ENCODE measurements at places on chromosomes 11 and 22.
A peak's percentile ranks its signal among the peaks of the same experiment; 100 is the strongest.

GRCh38 chr22:27975381-27976013 is 56.4 kb upstream of the PITPNB start:
- no peak overlapping the region for H3K4me3 ChIP-seq
- no peaks in the 10 kb centered on the region for H3K36me3 ChIP-seq
- no peak overlapping the region for H3K27ac ChIP-seq
- H3K4me1 ChIP-seq = no peaks in the 10 kb centered on the region
- DNase-seq = no peak
- H3K27me3 ChIP-seq = no peaks in the 10 kb centered on the region

GRCh38 chr11:45303316-45303715 is 17.2 kb upstream of the SYT13 start:
- H3K4me1 ChIP-seq = no peaks in the 10 kb centered on the region
- H3K36me3 ChIP-seq = no peaks in the 10 kb centered on the region
- H3K27ac ChIP-seq = no peak overlapping the region

- H3K27ac ChIP-seq = no peak overlapping the region
- no peaks in the 10 kb centered on the region for H3K36me3 ChIP-seq
- no peaks in the 10 kb centered on the region for H3K27me3 ChIP-seq
- no peaks in the 10 kb centered on the region for H3K4me1 ChIP-seq
Measured at GRCh38 chr11:79493555-79494171, 52.8 kb upstream of the TENM4 start.

- no peak for DNase-seq
- H3K4me3 ChIP-seq = no peak overlapping the region
- H3K27me3 ChIP-seq = no peaks in the 10 kb centered on the region
- H3K27ac ChIP-seq = no peak overlapping the region
Measured at GRCh38 chr11:133598906-133599305, 66.6 kb upstream of the OPCML start.

GRCh38 chr22:24153959-24154358 is 27.3 kb upstream of the SUSD2 start:
- H3K27me3 ChIP-seq = no peaks in the 10 kb centered on the region
- peaks cover 3% of the 10 kb centered on the region for H3K36me3 ChIP-seq
- peaks cover 61% of the 10 kb centered on the region for H3K4me1 ChIP-seq
- H3K4me3 ChIP-seq = peak overlapping the region; percentile 3
- no peak for DNase-seq
- peak overlapping the region; percentile 67 for H3K27ac ChIP-seq

DNA sequence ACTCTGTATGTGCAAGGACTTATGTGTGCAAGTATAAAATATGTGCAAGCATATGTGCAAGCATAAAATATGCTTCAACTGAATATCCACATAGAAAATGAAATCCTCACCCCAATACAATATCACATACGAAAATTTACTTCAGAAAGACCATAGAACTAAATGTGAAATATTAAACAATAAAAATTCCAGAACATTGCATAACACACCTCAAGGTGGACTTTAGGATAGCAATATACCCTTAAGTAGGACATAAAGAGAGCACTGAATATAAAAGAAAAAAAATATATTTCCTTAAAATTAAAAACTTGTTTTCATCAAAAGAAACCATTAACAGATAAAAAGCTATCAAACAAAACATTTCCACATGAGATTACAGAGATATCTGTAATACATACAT is 67.8 kb downstream of the FCHSD2 start:
- H3K27me3 ChIP-seq = no peaks in the 10 kb centered on the region
- H3K4me3 ChIP-seq = no peak overlapping the region
- no peak for DNase-seq
- H3K36me3 ChIP-seq = no peaks in the 10 kb centered on the region
- H3K27ac ChIP-seq = no peak overlapping the region
- H3K4me1 ChIP-seq = peaks cover 30% of the 10 kb centered on the region

DNA sequence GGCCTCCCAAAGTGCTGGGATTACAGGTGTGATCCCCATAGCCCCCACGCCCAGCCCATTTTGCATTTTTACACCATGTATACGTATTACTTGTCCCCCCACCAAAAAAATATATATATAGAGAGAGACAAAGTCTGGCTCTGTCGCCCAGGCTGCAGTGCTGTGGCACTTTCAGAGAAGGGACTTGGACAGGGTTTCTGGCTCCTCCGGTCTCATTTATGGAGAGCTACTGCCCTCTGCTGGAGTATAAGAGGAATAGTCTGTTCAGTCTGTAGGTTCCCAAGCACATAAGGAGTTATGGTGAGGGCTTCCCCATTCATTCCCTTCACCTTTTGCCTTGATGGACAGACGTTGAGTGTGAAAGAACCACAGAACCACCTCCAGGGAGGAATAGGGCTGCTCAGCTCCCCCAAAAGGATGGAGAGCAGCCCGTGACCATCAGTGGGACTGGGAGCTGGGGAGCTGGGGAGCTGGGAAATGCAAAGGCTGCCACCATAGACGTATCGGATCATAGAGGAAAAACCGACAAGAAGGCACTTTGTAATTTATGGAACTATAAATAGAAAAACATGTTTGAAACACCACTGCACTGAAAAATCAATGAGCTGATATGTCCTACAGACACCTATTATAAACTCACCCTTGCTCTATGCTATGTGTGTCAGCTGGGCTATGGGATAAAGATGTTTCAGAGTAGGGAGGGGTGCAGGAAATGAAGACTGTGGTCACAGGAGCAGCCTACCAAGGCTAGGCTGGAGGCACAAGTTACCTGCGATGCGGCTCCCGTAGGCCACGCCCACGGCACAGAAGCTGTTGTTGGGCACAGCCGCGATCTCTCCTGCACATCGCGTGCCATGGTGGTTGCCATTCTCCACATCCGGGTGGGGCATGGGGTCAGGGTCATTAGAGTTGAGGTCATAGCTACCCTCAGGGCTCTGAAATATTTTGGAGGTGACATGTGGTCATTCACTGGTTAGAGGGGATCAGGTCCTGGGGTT is 5.2 kb downstream of the PCSK7 start:
- no peaks in the 10 kb centered on the region for H3K27me3 ChIP-seq
- DNase-seq = peak; percentile 66
- peak overlapping the region; percentile 7 for H3K27ac ChIP-seq
- H3K4me3 ChIP-seq = no peak overlapping the region

DNA sequence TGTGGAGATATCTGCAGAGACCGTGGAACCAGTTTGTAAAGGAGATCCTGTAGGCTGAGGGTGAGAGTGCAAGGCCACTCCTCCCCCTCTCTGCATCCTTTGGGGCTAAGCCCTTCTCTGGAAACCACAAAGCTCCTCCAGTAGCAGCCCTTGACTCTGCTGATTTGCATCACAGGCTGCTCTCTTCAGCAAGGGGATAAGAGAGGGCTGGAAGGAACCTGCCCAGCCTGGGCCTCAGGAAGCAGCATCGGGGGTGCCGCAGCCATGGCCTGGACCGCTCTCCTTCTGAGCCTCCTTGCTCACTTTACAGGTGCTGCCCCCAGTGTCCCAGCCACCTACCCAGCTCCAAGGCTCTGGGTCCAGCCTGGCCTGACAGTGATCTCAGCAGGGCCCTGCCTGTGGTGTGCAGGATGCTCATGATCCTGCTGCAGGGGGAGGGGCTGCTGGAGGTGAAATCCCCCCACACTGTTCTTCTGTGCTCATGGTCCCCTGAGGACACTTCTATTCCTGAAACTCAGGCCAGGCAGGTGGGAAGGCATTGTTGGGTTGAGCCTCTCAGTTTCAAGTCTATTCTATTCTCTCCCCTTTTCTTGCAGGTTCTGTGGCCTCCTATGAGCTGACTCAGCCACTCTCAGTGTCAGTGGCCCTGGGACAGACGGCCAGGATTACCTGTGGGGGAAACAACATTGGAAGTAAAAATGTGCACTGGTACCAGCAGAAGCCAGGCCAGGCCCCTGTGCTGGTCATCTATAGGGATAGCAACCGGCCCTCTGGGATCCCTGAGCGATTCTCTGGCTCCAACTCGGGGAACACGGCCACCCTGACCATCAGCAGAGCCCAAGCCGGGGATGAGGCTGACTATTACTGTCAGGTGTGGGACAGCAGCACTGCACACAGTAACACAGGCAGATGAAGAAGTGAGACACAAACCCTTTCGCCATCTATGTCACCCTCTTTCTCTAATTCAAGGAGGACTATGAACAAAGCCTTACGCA is 68.5 kb upstream of the IGLL5 start:
- peak overlapping the region; percentile 58 for H3K27ac ChIP-seq
- H3K36me3 ChIP-seq = no peaks in the 10 kb centered on the region
- no peaks in the 10 kb centered on the region for H3K27me3 ChIP-seq
- peak; percentile 56 for DNase-seq
- no peak overlapping the region for H3K4me3 ChIP-seq

GRCh38 chr11:81203876-81204275 is 1529.8 kb downstream of the FAM181B start:
- no peaks in the 10 kb centered on the region for H3K4me1 ChIP-seq
- no peak overlapping the region for H3K27ac ChIP-seq
- H3K27me3 ChIP-seq = no peaks in the 10 kb centered on the region
- no peak for DNase-seq
- H3K36me3 ChIP-seq = no peaks in the 10 kb centered on the region

- H3K27me3 ChIP-seq = no peaks in the 10 kb centered on the region
- DNase-seq = no peak
- no peaks in the 10 kb centered on the region for H3K4me1 ChIP-seq
- no peaks in the 10 kb centered on the region for H3K36me3 ChIP-seq
Measured at GRCh38 chr11:119797736-119798135, 68.7 kb upstream of the NECTIN1 start.

GRCh38 chr11:46588915-46589314 is 4.9 kb downstream of the AMBRA1 start:
- no peak overlapping the region for H3K27ac ChIP-seq
- H3K27me3 ChIP-seq = no peaks in the 10 kb centered on the region
- H3K4me3 ChIP-seq = no peak overlapping the region
- H3K36me3 ChIP-seq = no peaks in the 10 kb centered on the region
- no peak for DNase-seq

DNA sequence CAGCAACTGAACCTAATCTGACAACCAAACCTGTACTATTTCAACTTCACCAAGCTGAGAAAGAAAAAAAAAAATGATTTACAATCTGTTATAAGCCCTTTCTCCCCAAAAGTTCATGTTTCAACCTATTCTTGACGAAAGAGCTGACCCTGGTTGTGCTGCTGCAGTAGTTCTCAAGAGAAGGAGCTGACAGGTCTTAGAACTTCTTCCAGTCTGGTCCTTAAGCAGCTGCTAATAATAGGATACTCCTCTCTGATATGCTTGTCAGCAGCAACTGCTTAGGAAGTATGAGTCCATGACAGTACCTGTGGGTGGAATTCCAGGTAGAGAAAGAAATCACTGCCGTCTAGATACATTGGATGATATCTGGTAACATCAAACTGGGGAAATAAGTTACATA is 735.1 kb upstream of the CCDC90B start:
- H3K27ac ChIP-seq = no peak overlapping the region
- H3K4me3 ChIP-seq = no peak overlapping the region
- H3K4me1 ChIP-seq = no peaks in the 10 kb centered on the region
- no peaks in the 10 kb centered on the region for H3K27me3 ChIP-seq
- H3K36me3 ChIP-seq = no peaks in the 10 kb centered on the region
- DNase-seq = no peak

- H3K27me3 ChIP-seq = no peaks in the 10 kb centered on the region
- H3K4me3 ChIP-seq = no peak overlapping the region
- H3K36me3 ChIP-seq = no peaks in the 10 kb centered on the region
- peaks cover 36% of the 10 kb centered on the region for H3K4me1 ChIP-seq
Measured at GRCh38 chr11:17159441-17159840, 48.3 kb downstream of the PIK3C2A start.

DNA sequence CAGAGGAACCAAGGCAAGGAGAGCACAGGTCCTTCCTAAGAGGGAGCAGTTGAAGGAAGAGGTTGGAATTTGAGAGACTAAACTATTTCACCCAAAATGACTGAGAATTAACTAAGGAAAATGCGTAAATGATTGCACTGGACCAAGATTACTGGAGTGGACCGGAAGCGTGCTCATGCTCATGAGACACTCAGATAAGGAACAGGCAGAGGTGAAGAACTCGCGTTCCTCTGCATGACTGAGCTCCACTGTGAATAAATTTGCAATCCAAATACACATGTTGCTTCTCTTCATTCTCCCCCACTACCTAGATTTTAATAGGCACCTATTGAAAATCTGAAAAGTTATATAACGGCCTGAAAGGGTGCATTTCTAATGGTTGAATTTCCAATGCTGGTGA is 207.0 kb downstream of the KIRREL3 start:
- H3K4me3 ChIP-seq = no peak overlapping the region
- DNase-seq = no peak
- H3K36me3 ChIP-seq = no peaks in the 10 kb centered on the region
- H3K27me3 ChIP-seq = no peaks in the 10 kb centered on the region

DNA sequence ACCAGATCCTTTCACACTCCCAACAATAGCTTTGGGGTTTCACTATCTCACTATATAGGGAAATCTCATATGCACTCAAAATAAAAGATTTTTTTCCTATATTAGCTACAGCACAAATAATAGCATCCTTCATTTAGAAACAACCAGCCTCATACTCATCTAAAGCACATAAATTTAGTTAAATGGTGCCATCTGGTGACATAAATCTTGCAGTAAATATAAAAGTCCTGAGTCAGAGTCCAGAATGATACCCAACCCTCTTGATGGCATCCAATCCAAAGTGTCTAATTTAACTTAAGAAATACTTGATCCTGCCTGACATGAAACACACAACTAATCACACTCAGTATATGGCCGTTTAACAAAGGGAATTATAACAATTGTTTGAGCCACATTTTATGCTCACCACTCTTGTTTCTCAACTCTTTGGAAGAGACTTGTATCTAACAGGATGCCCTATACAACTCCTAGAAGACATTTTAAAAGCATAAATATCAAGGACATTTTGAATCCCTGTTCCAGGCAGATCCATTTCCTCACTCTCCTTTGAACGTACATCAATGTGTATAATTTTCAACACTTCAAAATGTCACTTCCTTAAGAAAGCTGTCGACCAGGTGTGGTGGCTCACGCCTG is 36.2 kb downstream of the DLG2 start:
- H3K4me1 ChIP-seq = no peaks in the 10 kb centered on the region
- no peaks in the 10 kb centered on the region for H3K36me3 ChIP-seq
- no peak overlapping the region for H3K4me3 ChIP-seq
- DNase-seq = no peak

- no peaks in the 10 kb centered on the region for H3K4me1 ChIP-seq
- H3K36me3 ChIP-seq = no peaks in the 10 kb centered on the region
- no peak for DNase-seq
- H3K27me3 ChIP-seq = no peaks in the 10 kb centered on the region
- no peak overlapping the region for H3K4me3 ChIP-seq
Measured at GRCh38 chr22:42925598-42925997, 68.5 kb upstream of the ARFGAP3 start.

DNA sequence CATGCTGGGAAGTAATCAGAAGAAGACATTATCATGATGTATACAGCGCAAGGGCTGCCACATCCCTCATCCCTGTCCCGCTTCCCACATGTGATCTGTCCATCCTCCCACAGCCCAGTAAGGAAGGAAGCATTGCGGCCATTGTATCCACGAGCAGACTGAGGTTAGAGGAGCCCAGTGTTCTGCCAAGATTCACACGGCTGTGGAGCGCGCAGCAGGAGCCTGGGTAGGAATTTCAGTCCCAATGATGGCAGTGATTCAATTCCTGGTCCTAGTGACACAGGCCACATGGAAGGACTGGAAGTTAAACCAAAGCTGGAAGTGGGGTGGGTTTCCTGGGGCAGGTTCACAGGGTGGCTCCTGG is 89.2 kb downstream of the RTL6 start:
- DNase-seq = no peak
- H3K36me3 ChIP-seq = no peaks in the 10 kb centered on the region
- H3K27ac ChIP-seq = no peak overlapping the region
- no peaks in the 10 kb centered on the region for H3K27me3 ChIP-seq

GRCh38 chr11:116328851-116329250 is 443.9 kb downstream of the BUD13 start:
- no peaks in the 10 kb centered on the region for H3K4me1 ChIP-seq
- no peak for DNase-seq
- no peak overlapping the region for H3K4me3 ChIP-seq
- H3K27me3 ChIP-seq = no peaks in the 10 kb centered on the region
- H3K27ac ChIP-seq = no peak overlapping the region
